ENCODE measurements at places on chromosomes 16 and 17.

DNA sequence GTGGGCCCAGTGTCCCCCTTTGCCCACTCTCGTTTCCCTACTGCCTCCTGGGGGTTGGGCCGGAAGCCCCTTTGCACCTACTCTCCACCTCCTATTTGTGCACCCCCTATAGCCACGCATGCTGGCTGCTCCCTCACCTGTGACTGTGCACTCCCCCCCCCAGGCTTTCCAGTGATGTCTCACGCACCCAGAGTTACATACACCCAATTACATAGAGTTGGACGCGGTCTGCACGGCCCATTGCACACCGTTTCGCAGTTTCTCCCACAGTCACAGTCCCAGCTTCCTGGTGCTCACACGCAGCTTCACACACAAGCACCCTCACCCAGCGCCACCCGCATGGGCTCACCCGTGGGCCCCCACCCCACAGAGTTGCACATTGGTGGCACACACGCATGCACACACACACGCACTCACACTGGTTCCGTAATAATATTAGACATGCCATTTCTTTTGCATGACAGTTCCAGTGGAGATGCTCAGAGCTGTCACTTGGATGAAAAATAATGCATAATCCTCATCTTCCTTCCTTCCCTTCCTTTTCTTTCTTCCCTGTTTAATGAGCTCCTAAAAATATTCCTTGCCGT, 21.5 kb upstream of the C1QL1 start:
- DNase-seq: no peak

DNA sequence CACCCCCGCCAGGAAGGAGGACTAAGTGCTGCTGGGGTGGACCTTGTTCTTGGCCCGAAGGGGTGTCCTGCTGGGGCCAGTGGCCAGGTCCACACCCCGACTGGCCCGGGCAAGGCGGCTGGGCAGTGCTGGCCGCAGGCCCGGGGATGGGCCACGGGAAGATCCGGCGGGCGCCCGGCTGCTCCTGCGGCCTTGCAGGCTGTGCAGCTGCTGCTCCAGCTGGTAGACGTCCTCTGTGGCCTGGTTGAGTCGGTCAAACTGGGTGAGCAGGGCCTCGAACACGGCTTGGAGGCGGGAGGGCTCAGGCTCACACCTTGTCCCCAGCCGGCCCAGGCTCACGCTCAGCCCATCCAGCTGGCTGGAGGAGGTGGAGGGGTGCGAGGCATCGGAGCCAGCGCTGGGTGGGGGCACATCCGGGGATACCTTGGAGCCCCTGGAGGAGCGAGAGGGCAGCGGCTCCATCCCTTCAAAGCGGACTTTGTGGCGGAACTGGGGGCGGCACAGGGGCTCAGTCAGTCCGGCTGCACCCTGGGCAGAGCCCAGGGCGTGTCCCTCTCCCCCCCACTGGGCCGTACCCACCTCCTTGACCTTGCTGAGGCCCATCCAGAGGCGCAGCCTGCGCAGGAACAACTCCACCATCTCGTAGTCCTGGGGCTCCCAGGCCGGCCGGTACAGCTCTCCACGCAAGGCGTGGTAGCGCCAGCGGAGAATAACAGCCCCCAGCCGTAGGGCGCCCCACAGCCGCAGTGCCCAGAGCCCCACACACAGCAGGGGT, 42.1 kb downstream of the TSC2 start:
- no peak for DNase-seq

DNA sequence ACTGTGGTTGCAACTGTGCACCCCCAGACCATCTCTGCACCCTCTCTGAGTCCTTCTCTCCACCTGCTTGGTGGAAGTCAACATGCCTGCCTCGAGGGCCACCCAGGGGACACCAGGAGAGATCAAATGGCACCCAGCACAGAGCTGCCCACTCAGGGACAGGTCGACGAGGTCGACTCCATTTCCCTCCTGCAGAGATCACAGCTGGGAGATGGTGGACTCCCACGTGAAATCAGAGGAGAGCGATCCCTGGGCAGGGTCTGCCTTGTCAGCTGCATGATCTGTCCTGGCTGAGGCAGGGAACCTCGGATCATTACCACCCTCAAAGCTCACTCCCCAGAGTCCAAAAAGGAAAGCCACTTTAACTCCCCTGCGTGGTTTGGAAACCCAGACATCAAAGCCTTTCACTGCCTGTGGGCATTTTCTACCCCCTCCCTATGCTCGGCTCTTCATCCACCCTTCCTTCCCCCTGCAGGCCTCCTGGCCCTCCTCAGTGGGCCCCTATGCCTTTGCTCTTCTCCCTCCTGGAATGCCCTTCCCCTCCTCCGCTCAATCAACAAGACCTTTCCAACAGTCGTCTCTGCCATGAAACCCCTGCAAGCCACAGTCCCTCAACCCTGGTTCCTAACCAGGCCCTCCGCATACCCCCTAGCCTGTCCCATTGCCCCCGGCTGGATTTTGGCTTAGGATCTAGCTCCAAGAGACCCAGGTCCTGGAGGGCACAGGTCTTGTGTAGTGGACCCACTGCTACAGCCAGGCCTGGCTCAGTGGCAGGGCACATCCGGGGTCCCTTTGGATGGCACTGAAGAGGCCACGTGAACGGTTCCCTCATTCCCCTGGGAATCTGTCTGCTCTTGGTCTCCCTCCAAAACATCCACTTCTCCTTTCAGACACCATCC, 103.8 kb upstream of the RPL38 start:
- no peak for DNase-seq

DNA sequence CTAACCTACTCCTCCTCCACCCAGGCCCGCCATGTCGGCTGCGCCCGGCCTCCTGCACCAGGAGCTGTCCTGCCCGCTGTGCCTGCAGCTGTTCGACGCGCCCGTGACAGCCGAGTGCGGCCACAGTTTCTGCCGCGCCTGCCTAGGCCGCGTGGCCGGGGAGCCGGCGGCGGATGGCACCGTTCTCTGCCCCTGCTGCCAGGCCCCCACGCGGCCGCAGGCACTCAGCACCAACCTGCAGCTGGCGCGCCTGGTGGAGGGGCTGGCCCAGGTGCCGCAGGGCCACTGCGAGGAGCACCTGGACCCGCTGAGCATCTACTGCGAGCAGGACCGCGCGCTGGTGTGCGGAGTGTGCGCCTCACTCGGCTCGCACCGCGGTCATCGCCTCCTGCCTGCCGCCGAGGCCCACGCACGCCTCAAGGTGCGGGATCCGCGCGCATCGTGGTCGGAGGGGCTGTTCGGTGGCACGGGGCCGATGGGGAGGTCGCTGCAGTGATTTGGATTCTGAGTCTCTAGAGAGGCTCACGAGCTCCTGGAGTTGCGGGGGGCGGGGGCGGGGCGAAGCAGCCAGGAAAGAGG, 878 bp downstream of the TRIM72 start:
- no peak for DNase-seq

DNA sequence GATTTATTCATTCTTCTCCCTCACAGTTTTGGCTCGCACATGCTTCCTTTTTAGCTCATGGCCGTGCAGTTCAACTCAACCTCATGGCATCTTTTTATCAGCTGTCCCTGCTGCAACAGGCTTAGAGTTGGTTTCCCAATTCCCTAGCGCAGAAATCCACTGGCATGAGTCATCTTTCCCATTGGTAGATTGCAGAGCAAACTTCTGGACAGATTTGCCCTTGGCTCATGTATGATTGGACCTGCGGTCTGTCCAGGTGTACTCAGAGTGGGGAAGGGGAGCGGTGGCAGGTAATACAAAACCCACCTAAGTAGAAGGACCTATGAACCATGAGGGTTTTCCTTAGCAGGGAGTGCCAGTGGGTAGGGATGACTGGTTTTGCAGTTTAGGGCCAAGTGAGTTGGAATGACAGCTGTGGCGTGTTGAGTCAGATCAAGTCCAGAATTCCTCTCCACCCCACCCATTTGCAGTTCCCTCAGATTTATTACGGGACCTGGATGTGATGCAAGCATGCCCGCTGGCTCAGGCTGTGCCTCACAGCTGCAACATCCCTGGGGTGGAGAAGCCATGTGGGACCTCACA, 584.7 kb downstream of the WWOX start:
- DNase-seq: no peak

DNA sequence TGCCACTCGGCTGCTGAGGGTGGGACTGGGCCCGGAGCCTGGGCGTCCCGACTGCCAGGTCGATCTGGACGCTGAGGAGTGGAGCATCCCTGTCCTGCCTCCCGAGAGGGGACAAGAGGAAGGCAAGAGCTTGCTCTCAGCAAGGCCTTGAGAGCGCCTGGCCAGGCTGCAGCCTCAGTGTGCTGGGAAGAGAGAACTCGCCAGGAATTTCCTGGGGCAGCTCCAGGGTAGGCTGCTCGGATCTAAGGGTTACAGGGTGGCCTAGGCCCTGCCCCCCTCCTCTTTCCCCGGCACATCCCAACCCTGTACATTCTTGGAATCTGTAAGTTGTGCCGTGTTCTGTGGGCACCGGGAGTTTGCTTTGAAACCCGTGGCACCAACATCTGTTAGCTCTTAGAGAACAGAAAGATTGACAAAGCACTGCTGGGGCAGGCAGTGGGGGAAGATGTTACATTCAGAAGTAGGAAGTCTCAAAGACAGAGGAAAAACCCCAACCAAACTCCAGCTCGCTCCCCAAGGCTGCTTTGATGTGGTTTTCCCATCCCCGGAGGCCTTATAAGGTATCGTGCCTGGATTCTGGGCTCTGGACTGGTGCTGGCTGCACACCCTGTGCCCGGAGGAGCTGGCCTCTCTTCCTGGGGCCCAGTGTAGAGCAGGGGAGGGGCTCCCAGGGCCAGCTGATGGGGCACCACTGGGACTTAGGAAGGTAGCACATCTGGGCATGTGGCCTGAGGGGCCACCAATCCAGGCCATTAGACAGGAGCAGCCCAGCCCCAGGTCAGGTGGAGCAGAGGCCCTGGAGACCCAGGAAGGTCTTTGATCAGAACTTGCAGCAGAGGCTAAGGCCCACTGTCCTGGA, 55.2 kb downstream of the NKD1 start:
- DNase-seq: no peak

- DNase-seq: no peak
These were observed 99.1 kb upstream of the CIBAR2 start for GRCh38 chr16:85211271-85211801.

GRCh38 chr17:78442648-78443218, 64.3 kb downstream of the PGS1 start:
- DNase-seq: no peak

- DNase-seq: peak; percentile 95
These were observed 772 bp downstream of the CHD3 start for GRCh38 chr17:7889166-7889955.

GRCh38 chr17:81927653-81928543, at the start of gene MAFG:
TSS of gene MAFG (minus strand) at chr17:81927735. CDS start at chr17:81923185, 4,550 bp downstream.
- DNase-seq: peak; percentile 98

DNA sequence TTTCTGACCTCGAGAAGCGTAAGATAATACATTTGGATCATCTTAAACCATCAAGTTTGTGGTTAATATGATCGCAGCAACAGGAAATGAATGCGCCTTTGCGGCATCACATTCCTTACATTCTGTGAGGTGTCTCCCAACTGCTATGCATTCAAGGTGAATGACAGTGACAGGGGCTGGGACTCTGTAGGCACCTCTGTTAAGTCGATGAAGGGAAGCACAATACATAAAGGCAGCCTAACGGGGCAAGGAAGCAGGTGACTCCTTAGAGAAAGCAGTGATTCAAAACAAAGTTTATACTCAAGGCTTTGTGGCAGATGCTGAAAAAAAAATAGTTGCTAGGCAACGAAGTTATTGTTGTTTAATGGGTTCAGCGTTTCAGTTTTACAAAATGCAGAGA, 21.6 kb upstream of the EVPL start:
- no peak for DNase-seq

- no peak for DNase-seq
These were observed 147.4 kb upstream of the TBX2 start for GRCh38 chr17:61251939-61252865.

GRCh38 chr17:4582691-4583090, 1.6 kb upstream of the SMTNL2 start:
- peak; percentile 57 for DNase-seq

DNA sequence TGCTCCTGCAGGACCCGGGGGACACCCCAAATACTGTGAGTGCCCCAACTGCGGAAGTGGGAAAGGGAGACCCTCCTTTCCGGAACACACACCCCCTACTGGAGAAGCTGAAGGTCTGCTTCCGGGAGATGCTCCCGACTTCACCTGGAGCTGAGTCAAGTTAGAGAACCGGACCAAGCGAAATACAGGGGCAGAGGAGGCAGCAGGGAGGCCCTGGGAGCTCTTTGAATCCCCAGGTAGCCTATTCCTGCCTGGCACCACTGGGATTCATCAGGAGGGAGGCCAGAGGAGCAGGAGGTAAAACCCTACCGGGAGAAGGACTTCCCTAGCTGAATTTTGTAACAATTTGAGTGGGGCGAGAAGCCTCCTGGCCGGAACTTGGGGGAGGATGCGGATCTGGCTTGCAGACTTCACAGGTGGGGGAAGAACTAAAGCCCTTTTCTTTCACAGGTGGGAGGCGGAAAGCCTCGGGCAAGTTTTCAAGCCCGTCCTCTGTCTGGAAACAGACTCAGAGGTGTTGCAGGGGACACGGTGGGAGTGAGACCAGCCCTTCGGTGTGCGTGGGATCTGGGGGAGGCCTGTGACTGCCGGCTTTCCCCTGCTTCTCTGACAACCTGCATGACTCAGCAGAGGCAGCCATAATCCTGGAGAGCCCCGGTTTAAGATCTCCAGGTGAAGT, 22.4 kb upstream of the TEKT1 start:
- no peak for DNase-seq

DNA sequence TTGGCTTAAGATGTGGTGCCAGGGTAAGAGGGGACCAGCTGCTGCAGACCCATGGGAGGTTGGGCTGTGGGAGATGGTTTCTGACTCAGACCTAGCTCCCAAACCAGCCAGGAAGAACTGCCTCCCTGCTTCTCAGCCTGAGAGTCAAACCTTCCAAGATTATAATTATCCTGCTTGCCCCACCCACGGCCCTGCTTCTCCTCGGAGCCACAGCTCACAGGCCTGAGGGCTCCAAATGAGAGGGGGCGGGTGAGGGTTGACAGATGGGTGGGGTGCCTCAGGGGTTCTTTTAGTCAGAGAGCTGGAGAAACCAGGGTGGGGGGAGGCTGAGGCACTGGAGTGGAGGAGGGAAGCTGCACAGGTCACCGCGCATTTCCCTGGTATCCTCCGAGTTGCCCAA, 28.7 kb upstream of the GRIN2A start:
- DNase-seq: no peak

- peak; percentile 42 for DNase-seq
These were observed 6.1 kb upstream of the SERPINF2 start for GRCh38 chr17:1736348-1737281.

DNA sequence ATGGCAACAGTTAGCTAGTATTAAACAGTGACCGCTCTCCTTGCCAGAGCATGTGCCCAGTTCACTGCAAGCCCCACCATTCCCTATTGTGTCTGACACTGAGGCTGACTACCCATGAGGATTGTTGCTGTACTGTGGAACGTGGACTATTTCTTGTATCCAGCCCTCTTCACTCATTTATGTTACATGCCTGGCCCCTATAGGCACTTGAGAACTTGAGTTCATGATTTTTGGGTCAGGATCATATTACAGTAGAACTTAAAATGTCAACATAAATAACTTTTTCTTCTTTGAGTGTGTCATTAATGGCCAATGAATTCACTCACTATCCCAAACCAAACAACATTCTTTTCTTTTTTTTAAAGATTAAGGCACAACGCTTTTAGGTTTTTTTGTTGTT, 55.7 kb downstream of the LYRM1 start:
- DNase-seq: no peak

- no peak for DNase-seq
These were observed 8.2 kb downstream of the MMP2 start for GRCh38 chr16:55487048-55487803.
